Amygdala (tissue), 56 donors: ENCODE measurements at places on chromosomes 16 and 17.

DNA sequence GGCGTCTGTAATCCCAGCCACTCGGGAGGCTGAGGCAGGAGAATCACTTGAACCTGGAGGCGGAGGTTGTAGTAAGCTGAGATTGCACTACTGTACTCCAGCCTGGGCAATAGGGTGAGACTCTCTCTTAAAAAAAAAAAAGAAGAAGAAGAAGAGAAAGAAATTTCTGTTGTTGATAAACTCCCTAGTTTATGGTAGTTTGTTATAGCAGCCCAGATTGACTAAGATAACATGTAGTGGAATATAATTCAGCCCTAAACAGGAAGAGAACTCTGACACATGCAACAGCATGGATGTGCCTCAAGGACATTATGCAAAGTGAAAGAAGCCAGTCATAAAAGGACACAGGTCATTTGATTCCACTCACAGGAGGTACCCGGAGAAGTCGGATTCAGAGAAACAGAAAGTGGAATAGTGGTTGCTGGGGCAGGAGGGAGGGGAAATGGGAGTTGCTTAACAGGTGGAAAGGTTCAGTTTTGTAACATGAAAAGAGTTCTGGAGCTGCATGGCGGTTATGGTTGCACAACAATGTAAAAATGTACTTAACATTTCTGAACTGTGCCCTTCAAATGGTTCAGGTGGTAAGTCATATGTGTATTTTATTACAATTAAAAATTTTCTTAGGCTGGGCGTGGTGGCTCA is 26.0 kb upstream of the PRM1 start:
- no peak for DNase-seq

GRCh38 chr17:1112875-1113274 is 66.9 kb downstream of the ABR start:
- no peak for DNase-seq

- DNase-seq = no peak
Measured at GRCh38 chr17:74199306-74200092, 4.0 kb upstream of the RPL38 start.

- DNase-seq = no peak
Measured at GRCh38 chr17:34504814-34505484, 74.4 kb upstream of the TMEM132E start.

DNA sequence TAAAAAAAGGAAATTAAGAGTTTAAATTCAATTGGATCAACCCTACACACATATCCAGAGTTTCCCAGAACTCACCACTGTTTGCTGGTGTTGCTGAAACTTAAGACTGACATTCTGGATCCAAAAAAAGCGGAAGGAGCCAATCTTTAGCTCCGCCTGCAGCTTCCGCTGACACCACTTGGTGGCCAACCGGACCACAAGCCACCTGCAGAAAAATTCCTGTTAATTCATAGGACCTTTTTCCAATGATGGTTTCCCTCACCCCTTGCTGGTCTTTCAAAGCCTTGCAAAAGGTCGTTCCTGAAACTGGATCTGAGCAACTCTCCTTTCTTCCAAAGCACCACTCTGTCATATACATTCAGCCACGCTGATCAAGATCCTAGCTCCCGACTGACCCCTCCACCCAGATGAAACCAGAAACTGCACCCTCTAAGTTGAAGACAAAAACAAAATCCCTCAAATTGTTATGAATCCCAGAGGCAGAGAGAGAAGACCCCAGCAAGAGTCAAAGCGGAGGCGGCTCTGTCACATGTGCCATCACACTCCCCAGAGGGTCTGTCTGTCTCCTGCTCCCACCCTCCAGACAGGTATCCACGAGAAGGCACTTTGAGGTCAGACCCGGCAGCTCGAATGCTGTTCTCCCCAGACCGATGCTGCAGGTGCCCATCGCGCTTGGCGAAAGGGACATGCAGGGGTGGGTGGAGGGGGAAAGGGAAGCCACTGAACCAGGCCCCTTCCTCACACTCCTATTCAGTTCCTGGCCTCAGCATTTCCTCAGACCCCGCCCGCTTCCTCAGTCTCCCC is 773 bp downstream of the BLTP2 start:
- DNase-seq = no peak

DNA sequence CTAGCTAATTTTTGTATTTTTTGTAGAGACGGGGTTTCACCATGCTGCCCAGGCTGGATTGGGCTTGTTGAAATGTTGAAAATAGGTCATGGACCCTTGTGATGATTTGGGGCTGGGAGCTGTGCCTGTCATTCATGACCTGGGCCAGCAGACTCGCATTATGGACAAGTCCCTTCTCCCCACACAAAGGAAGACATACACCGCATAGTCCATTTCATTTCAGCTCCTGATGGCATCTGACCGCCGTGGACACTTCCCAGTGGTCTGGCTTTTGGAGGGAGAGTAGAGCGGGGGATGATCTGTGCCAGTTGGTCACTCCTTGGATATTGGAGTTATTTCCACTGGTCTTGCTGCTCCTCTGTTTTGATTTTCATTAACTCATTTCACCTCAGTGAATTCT is 34.8 kb downstream of the MPRIP start:
- DNase-seq = no peak

- DNase-seq = no peak
Measured at GRCh38 chr17:82670661-82671450, 22.6 kb upstream of the WDR45B start.

- no peak for DNase-seq
Measured at GRCh38 chr17:77736199-77736585, 222.3 kb upstream of the TNRC6C start.

GRCh38 chr16:85157813-85158742 is 45.8 kb upstream of the CIBAR2 start:
- no peak for DNase-seq

GRCh38 chr17:1043601-1044251 is 46.8 kb downstream of the TIMM22 start:
- DNase-seq = no peak

DNA sequence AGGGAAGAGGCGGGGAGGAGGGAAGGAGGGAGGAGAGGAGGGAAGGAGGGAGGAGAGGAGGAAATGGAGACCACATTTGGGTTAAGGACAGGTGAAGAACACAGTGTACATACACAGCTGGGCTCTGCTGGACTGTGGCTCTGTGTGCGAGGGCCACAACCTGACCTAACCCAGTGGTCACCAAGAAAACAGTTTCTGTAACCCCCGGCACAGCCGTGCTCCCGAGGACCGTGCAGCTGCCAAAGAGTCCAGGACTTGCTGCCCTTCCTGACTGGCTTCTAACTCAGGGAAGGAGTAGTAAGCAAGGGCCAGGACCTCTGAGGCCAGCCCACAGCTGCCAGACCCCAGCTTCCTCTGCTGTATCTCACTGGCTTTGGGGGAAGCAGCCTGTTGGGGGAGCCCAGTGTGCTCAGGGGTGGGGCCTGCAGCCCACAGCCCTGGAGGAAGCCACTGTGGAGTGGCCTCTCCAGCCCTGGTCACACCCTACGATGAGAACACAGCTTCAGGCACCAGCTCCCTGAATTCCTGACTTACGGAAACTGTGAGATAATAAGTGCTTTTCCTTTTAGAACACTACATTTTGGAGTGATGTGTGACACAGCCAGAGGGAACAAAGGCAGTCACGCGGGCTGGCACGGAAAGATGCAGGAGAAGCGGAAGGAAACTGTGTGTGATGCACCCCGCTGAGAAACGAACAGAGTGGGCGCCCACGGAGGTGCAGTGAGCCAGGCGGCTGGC is 32.3 kb downstream of the SLC7A5 start:
- no peak for DNase-seq

GRCh38 chr17:72515291-72516065 is 394.7 kb downstream of the SOX9 start:
- peak; percentile 5 for DNase-seq

DNA sequence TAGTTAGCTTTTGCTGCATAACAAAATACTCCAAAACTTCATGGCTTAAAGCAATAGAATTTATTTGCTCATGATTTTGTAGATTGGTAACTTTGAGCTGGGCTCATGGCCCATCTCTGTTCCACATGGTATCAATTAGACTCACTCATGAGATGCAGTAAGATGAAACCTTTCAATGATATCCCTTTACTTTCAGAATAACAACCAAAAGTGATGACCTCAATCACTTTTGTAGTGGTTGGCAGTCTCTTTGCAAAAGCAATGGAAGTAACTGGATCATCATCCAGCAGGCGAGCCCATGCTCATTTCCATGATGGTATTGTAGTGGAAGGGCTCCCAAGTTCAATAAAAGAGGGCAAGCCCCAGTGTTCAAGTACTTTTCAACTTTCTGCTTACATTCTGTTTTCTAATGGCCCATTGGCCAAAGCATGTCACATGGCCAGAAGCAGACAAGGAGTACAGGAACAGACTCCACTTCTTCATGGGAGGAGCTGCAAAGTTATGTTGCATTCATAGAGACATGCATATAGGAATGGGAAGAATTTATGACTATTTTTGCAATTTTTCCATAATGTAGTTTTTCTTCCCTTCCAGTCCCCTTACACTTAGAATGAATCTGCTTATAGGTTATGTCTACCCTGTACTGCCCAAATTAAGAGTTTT is 41.7 kb downstream of the EFCAB5 start:
- no peak for DNase-seq

DNA sequence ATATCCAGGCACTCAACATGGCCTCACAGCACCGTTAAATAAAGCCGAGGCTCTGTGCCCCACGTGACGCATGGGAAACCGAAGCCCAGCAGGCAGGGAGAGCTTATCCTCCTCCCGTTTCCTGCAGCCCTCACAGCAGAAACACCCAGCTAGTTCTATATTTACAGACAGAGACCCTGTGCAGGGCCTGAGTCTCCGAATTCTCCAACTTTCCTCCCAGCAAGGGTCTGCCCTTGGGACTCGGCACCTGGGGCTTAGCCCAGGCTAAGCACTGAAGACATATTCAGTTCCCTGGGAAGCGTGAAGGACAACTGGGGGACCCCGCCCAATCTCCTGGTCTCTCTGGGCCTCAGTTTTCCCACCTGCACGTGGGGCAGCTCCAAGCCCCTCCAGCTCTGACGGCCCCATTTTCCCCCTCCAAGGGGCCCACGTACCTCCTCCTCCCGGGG is 29.2 kb downstream of the TRPV3 start:
- no peak for DNase-seq

DNA sequence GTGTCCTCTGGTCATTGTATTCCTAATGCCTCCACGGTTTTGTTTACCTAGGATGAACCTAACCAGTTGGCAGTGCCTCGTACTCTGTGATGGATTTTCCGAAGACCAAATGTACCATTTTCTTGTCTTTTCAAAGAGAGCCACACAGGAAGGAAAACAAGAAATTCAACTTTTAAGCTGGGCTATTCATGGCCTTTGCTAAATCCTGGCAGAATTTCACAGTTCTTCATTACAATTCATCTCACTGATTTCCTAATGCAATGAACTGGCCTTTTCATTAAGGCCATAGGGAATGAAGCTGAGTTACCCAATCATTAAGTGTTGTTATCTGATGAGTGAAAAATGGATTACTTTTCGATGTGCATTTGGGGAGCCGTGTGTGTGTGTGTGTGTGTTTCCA is 7.9 kb upstream of the KCNJ16 start:
- no peak for DNase-seq

DNA sequence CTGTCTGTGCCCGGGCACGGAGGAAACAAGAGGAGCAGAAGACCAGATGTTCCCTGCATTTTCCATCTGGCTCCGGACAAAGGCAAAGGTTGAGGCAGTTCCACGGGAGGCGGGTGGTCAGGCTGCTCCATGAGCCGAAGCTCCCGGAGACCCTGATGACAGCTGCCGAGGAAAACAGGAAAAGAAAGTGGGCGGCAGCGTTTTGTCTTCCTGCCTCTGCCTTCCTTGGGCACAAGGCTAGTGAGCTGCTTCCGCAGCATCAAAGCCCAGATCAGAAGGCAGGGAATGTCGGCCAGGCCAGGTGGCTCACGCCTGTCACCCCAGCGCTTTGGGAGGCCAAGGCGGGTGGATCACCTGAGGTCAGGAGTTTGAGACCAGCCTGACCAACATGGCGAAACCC is 16.2 kb downstream of the SLC43A2 start:
- DNase-seq = no peak

DNA sequence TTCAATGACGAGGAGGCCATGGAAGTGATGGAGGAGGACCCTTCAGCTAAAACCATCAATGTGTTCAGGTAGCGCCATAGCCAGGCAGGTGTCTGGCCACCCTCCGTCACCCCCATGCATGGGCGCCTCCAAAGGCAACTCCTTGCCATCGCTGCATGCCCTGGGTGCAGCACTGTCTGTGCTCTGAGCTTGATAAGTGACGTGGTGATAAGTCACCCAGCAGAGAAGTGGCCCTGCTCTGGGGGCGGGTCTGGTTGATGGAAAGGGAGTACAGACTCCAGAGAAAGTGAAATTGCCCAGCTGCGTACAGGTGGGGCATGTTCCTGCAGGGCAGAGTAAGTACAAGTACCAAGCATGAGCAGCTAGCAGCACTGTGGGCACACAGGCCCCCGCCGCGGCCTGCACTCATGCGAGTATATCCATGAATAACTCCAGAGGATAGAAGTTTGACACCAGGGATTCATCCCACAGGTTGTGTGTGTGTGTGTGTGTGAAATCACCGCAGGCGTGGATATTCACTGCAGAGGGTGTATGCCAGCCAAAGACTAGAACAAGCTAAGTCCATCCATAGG is 13.1 kb downstream of the DNAI2 start:
- DNase-seq = no peak

GRCh38 chr17:77957235-77957856 is 1.2 kb upstream of the TNRC6C start:
- DNase-seq = no peak

GRCh38 chr16:556474-557173 is 3.6 kb upstream of the PRR35 start:
- DNase-seq = no peak

- no peak for DNase-seq
Measured at GRCh38 chr17:57490890-57491289, 234.6 kb downstream of the MSI2 start.

DNA sequence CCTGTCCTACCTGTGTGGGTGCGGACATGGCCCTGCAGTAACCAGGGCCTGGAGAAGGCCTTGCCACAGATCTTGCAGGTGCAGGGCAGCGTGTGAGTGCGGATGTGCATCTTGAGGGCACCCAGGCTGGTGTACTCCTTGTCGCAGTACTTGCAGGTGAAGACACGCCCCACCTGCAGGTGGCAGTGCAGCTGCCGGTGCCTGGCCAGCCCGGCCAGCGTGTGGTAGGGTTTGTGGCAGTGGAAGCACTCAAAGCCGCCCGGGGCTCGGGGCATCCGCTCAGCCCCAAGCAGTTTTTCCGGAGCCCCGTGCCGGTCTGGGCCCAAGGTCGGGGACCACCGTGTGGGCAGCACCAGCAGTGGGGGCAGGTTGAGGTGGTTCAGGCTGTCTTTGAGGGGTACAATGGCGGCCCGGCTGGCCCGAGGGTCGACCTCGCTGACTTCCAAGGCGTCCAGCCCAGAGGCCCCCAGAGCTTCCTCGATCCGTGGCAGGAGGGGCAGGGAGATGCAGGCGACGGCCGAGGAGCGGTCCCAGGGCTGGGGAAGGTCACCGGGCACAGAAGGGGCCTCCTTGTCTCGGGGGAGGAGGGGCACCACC is 5.1 kb downstream of the SNAI3 start:
- DNase-seq = no peak

GRCh38 chr16:19389246-19389645 is 28.4 kb upstream of the TMC5 start:
- DNase-seq = no peak

- no peak for DNase-seq
Measured at GRCh38 chr17:73359987-73360410, 48.2 kb upstream of the CDC42EP4 start.
